Cardiac muscle cell (in vitro differentiated cells and primary cell): ENCODE measurements at places on chromosomes 11 and 22.

DNA sequence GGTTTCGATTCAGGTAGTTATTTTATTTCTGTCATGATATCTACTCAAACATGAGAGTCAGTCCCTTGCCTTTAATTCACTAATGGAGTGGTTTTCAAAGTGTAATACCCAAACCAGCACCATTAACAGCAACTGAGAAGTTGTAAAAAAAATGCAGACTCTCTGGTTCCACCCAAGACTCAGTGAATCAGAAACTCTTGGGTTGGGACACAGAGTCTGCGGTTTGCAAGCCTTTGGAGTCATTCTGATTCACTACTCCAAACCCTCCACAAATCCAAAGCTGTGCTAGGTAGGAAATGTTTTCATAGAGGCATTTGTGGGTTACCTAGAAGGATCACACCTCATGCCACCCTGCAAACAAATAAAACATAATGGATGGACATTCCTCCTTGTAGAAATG, 340.1 kb downstream of the NTM start:
- DNase-seq, result no peak

DNA sequence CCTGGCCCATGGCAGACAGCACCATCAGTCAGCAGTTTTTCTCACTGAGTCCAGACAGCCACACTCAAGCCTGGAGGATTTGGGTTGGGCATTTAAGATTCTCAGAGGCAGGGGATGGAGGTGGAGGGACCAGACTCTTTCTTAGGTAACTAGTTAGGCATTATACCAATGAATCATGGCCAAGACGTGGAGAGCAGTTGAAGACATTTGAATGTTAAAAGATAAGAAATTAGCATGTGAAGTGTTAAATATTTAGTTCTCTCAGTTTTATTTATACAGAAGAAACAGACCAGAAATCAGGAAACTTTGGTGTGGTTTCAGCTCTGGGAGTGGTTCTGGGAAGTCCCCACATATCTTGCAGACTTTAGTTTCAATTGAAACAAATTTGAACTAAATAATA, 9.9 kb downstream of the GTF2H1 start:
- no peak for DNase-seq

DNA sequence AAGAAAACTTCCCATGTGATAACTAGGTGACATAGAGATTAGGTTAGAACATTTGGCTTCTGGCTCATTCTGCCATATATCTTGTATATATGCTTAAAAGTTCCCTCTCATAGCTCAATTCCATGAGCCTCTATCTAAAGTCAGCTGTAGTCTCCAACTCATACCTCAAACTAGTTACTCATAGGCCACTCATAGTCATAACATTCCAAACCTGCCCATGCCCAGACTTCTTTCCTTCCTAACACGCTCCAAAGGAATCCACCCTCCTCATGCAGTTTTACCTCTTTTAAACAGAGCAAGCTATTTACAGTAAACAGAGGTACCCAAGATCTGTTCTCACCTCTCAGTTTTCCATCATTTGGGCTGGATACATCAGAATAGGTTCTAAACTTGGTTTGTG, 39.4 kb downstream of the GLYATL2 start:
- DNase-seq, result no peak

DNA sequence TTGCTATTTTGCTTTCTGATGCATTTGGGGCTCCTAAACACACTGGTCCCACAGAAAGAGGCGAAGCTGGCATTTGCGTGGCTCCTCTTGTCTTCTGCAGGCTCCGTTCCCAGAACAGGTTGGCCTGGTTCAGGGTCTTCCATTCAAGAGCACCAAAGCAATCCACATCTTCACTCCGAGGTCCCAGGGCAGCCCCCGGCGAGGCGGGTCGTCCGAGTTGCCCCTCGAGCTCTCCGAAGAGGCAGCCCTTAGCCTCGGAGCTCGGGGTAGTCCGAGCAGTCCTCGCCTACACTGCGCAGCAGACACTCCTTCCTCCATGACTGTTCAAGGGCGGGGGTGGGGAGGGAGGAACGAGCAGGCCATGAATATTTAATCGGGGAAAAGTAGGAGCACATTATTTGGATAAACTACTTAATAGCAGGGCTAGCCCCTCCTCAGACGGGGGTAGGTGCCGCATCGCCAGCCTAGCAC, 321.3 kb downstream of the BLID start:
- DNase-seq, result no peak

DNA sequence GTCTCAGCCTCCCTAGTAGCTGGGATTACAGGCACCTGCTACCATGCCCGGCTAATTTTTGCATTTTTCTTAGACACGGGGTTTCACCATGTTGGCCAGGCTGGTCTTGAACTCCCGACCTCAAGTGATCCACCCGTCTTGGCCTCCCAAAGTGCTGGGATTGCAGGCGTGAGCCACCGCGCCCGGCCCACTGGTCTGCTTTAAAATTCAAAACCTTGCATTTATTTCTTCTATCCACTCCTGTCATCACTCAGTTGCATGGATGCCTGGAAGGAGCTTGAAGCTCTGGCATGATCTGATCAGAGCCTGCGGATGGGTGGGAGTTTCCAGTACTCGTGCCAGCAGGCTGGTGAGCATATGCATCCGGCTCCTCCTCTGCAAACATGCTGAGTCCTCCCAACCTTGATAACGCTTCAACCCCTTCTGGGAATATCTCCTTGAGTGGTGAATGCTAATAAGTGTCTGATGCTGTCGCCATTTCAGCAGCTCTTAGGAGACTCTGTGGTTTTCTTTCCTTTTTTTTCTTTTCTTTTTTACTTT, 39.6 kb downstream of the UBASH3B start:
- peak; percentile 36 for DNase-seq

- DNase-seq, result no peak
Observed at GRCh38 chr22:27699383-27700019, 102.1 kb downstream of the MN1 start.

DNA sequence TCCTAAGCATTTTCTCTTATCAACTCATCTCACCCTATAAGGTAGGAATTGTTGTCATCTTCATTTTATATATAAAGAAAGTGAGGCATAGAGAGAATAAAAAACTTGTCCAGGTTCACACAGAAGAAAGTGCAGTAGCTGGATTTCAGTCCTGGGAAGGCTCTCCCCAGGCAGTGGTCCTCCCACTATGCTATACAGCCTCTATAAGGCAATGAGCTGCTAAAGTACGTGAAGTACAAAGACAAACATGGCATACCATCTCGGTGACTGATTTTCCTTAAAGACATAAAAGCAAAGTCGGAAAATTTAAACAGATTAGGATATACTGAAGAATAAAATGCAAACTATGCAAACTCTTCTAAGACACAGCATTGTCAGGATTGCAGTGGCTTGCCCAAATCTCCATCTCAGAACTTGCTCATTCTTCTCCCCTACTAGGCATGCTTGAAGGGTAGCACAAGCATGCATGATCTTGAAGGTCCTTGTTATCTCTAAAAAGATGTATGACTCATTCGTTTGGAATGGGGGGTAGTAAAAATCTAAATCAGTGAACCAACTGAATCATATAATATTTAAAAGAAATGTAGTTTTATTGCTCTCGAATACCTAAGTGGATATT, 97.8 kb upstream of the CSNK2A3 start:
- no peak for DNase-seq

GRCh38 chr11:108536783-108537182, 38.6 kb upstream of the POGLUT3 start:
- no peak for DNase-seq

- peak; percentile 85 for DNase-seq
Observed at GRCh38 chr11:122159173-122159721, 43.2 kb upstream of the BLID start.

GRCh38 chr11:14300661-14301304, 58.2 kb downstream of the RRAS2 start:
- DNase-seq, result peak; percentile 87

- peak; percentile 42 for DNase-seq
Observed at GRCh38 chr11:107928767-107929507, 689 bp downstream of the RAB39A start.

GRCh38 chr11:115377882-115378296, 126.3 kb downstream of the CADM1 start:
- no peak for DNase-seq

DNA sequence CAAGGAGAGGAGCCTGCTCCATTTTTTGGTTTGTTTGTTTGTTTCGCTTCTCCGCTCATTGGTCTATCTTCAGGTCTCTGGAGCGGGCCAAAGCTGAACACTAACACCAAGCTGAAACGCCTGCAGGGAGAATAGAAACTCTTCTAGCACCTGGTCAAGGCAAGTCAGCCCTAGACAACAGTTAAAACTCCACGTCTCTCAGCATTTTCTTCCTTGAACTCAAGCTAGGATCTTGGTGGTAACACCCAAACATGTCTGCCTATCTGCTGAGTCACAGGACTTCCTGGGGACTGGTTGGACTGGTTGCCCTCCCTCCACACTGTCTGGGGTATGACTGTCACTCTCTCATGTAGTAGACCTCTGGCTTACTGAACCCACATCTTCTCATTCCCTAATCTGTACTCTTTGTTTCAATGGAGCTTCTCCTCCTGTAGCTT, 23.9 kb upstream of the RBFOX2 start:
- DNase-seq, result no peak
